Dermis lymphatic vessel endothelial cell (primary cell): ENCODE measurements at places on chromosomes 6 and 20. TPM values are rescaled to one million over a fixed set of nuclear protein-coding genes. Genes with fewer than 3 reads are reported as not detected.

The SMPDL3A gene
- total RNA-seq, result 2.4 and 3.1 TPM in 2 replicates

The CST2 gene
- total RNA-seq, result not detected in 2 replicates

The CD24 gene
- 0.09 and 0.22 TPM in 2 replicates for total RNA-seq

The ARHGAP40 gene
- not detected in 2 replicates for total RNA-seq

The LY6G6F gene
- not detected in 2 replicates for total RNA-seq

The ARFGAP1 gene
- total RNA-seq, result 35.5 and 35.9 TPM in 2 replicates

The SEMG1 gene
- not detected in 2 replicates for total RNA-seq

The MEP1A gene
- total RNA-seq, result not detected in 2 replicates

The MROH8 gene
- total RNA-seq, result 0.98 and 1.4 TPM in 2 replicates

The ZNF133 gene
- total RNA-seq, result 14.5 and 17.2 TPM in 2 replicates

The KIFC1 gene
- 3.1 and 3.8 TPM in 2 replicates for total RNA-seq

The TNFRSF6B gene
- total RNA-seq, result 1.3 and 1.8 TPM in 2 replicates

The PTCHD4 gene
- total RNA-seq, result 9.1 and 15.0 TPM in 2 replicates

The PPP1R14C gene
- total RNA-seq, result not detected in 2 replicates

The COL9A1 gene
- not detected in 2 replicates for total RNA-seq

The OR12D3 gene
- not detected in 2 replicates for total RNA-seq

The CST4 gene
- total RNA-seq, result not detected in 2 replicates

The XKR7 gene
- under 0.01 TPM in 1 of 2 replicates, not detected in the other for total RNA-seq

The TMC2 gene
- not detected in 2 replicates for total RNA-seq

The OR2H1 gene
- not detected in 2 replicates for total RNA-seq

The PDE7B gene
- total RNA-seq, result 4.5 and 18.2 TPM in 2 replicates

The SLC17A3 gene
- not detected in 2 replicates for total RNA-seq

The SIM1 gene
- total RNA-seq, result under 0.01 TPM in 1 of 2 replicates, not detected in the other

The MAK gene
- total RNA-seq, result under 0.01 TPM in 1 of 2 replicates, not detected in the other

The SLC26A8 gene
- total RNA-seq, result not detected in 2 replicates

The UST gene
- total RNA-seq, result 0.09 and 0.65 TPM in 2 replicates

The RNF217 gene
- total RNA-seq, result 14.8 and 19.1 TPM in 2 replicates

The TXLNB gene
- 0.65 and 0.95 TPM in 2 replicates for total RNA-seq

The HLA-DRB5 gene
- not detected in 2 replicates for total RNA-seq

The UBE2J1 gene
- total RNA-seq, result 58.8 and 70.0 TPM in 2 replicates

The FABP7 gene
- total RNA-seq, result not detected in 2 replicates

The CRIP3 gene
- not detected in 2 replicates for total RNA-seq

The MOG gene
- not detected in 2 replicates for total RNA-seq

The PRRT1 gene
- total RNA-seq, result under 0.01 TPM in 1 of 2 replicates, not detected in the other

The CLPSL1 gene
- total RNA-seq, result not detected in 2 replicates

The PRR18 gene
- total RNA-seq, result not detected in 2 replicates

The CALHM5 gene
- total RNA-seq, result 1.3 and 2.6 TPM in 2 replicates
